CD4-positive, alpha-beta T cell (primary cell): ENCODE measurements at places on chromosomes 4 and X. TPM values are rescaled to one million over a fixed set of nuclear protein-coding genes. Genes with fewer than 3 reads are reported as not detected.
A peak's percentile ranks its signal among the peaks of the same experiment; 100 is the strongest.

DNA sequence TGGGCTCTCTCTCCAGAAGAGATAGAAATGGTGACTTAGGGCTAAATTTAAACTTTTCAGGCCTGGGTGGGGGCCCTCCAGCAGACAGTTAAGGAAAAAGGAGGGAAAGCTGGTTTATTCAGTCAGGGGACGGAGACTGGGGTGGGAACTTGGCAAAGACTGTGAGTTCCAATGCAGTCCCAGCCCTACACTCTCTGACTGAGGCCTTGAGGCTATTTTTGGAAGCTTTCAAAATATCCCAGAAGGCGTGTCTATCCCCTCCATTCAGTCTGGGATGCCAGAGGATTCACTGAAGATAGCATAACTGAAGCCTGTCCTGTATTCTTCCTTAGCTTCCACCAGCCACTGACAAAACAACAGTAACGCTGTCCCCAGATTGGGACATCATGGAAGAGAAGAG lies 32.1 kb upstream of the MSN start:
- H3K4me3 ChIP-seq, result no peak overlapping the region
- H3K36me3 ChIP-seq, result no peaks in the 10 kb centered on the region
- H3K4me1 ChIP-seq, result no peaks in the 10 kb centered on the region
- H3K27me3 ChIP-seq, result no peaks in the 10 kb centered on the region
- H3K27ac ChIP-seq, result no peak overlapping the region
- DNase-seq, result no peak

- no peak overlapping the region for H3K4me3 ChIP-seq
- H3K27me3 ChIP-seq, result peaks cover 14% of the 10 kb centered on the region
- no peak for DNase-seq
Observed at GRCh38 chr4:57195622-57196021, 85.4 kb upstream of the IGFBP7 start.

- H3K4me1 ChIP-seq, result peaks cover 29% of the 10 kb centered on the region
- peak; percentile 66 for DNase-seq
- H3K27me3 ChIP-seq, result no peaks in the 10 kb centered on the region
- H3K4me3 ChIP-seq, result peak overlapping the region; percentile 65
Observed at GRCh38 chrX:275967-276580, 5.1 kb upstream of the PLCXD1 start.

GRCh38 chrX:103877571-103877970 lies 45.5 kb upstream of the RAB9B start:
- H3K27ac ChIP-seq, result no peak overlapping the region
- no peaks in the 10 kb centered on the region for H3K4me1 ChIP-seq
- H3K27me3 ChIP-seq, result no peaks in the 10 kb centered on the region
- H3K4me3 ChIP-seq, result no peak overlapping the region

DNA sequence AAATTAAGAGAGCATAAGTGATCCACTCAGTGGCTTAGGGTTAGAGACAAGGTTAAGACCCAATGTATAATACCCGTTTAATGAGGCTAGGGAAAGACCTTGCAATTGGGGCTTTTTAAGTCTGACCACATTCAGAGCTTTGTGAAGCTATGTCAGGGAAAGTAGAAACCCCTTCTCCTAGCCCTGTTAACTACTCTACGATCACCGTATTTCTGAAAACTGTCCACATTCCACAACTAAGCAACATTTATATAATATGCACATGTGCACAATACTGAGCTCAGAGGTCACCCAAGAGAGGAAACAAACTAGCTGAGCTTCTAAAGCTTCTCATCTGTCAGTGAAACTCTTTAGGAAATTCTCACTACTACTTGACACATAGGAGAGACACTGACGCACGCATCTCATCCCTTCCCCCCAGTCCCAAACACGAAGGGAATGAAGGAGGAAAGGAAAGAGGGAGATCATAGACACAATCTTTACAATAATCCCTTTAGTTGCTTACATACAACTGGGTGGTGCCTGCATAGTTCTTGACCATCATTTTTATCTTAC lies 56.2 kb downstream of the METTL14 start:
- no peak overlapping the region for H3K27ac ChIP-seq
- peaks cover 64% of the 10 kb centered on the region for H3K36me3 ChIP-seq
- no peak for DNase-seq
- no peaks in the 10 kb centered on the region for H3K27me3 ChIP-seq
- no peaks in the 10 kb centered on the region for H3K4me1 ChIP-seq
- no peak overlapping the region for H3K4me3 ChIP-seq

- no peaks in the 10 kb centered on the region for H3K27me3 ChIP-seq
- DNase-seq, result no peak
- no peak overlapping the region for H3K27ac ChIP-seq
- H3K4me1 ChIP-seq, result no peaks in the 10 kb centered on the region
- H3K4me3 ChIP-seq, result no peak overlapping the region
Observed at GRCh38 chr4:59500103-59500502, 1700.0 kb upstream of the ADGRL3 start.

DNA sequence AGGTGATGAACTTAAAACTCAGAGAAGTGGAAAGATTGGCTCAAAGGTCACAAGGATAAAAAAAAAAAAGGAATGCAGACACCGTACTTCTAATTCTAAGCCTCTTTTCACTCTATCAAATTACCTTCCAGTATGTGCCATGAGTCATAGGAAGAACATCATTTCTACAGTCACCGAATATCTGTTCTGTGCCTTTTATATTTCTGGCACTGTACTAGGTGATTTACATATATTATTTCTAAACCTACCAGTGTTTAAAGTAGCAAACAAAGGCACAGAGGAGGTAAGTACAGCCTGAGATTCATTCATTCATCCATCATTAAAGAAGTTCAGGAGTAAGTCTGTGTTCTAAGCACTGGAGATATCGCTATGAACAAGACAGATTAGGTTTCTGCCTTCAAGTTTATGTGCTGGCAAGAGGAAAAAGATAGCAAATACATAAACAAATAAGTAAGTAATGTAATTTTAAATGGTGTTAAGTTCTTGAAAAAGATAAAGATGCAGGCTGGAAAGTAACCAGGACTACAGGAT lies 65.3 kb downstream of the PALLD start:
- H3K27me3 ChIP-seq, result no peaks in the 10 kb centered on the region
- no peak overlapping the region for H3K4me3 ChIP-seq
- DNase-seq, result no peak
- no peak overlapping the region for H3K27ac ChIP-seq
- H3K4me1 ChIP-seq, result no peaks in the 10 kb centered on the region
- H3K36me3 ChIP-seq, result no peaks in the 10 kb centered on the region

- H3K4me3 ChIP-seq, result no peak overlapping the region
- no peaks in the 10 kb centered on the region for H3K27me3 ChIP-seq
- H3K4me1 ChIP-seq, result no peaks in the 10 kb centered on the region
Observed at GRCh38 chr4:84573385-84574068, 9.4 kb upstream of the CDS1 start.

DNA sequence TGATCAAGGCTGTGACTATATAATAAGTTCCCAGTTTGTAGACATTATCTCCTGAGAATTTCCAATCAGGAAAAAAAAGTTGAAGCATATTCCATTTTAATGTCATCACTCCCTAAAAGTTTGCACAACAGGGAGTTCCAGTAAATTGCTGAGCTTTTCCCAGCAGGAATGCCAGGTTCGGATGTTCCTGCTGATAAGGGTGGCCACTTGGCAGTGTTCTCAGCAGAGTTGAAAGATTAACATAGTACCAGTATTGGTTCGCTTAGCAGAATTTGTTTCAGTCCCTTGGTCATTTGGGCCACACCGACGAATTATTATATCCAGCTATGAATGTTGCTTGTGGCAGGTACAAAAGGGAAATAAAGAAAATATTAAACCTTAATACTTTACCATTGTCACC lies 5.2 kb upstream of the CXCL2 start:
- no peaks in the 10 kb centered on the region for H3K36me3 ChIP-seq
- no peak for DNase-seq
- H3K27me3 ChIP-seq, result peaks cover 10% of the 10 kb centered on the region
- no peak overlapping the region for H3K4me3 ChIP-seq
- H3K27ac ChIP-seq, result no peak overlapping the region

GRCh38 chrX:119757979-119758730 lies at the start of gene SOWAHD:
SOWAHD (plus strand) TSS chrX:119758588; CDS start chrX:119758668, 80 bp downstream.
- H3K4me1 ChIP-seq, result peaks cover 66% of the 10 kb centered on the region
- H3K4me3 ChIP-seq, result peak within 1 kb of the TSS; percentile 60
- H3K36me3 ChIP-seq, result no peaks in the 10 kb centered on the region

DNA sequence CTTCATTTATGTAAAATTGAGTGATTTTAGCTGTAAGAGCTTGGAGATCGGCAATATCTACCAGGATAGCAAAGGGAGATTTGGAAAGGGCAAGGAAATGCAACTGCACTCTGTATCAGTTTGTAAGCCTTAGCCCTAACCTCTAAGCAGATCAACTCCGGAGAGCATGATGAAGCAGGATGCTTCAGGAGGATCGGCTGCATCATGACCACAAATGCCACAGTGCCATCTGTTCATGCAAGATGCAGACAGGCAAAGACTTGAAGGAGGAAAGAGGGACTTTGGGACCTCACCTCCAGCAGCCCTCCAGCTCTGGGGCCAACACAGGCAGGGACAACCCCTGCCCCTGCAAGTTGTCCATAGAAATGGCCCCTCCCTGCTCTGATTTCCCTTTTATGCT lies 377.6 kb upstream of the GATB start:
- H3K36me3 ChIP-seq, result no peaks in the 10 kb centered on the region
- H3K4me1 ChIP-seq, result peaks cover 12% of the 10 kb centered on the region
- no peak overlapping the region for H3K4me3 ChIP-seq
- DNase-seq, result no peak

GRCh38 chr4:110344165-110344564 lies 131.8 kb upstream of the ENPEP start:
- DNase-seq, result no peak
- H3K27me3 ChIP-seq, result no peaks in the 10 kb centered on the region
- H3K36me3 ChIP-seq, result no peaks in the 10 kb centered on the region
- H3K4me1 ChIP-seq, result no peaks in the 10 kb centered on the region

DNA sequence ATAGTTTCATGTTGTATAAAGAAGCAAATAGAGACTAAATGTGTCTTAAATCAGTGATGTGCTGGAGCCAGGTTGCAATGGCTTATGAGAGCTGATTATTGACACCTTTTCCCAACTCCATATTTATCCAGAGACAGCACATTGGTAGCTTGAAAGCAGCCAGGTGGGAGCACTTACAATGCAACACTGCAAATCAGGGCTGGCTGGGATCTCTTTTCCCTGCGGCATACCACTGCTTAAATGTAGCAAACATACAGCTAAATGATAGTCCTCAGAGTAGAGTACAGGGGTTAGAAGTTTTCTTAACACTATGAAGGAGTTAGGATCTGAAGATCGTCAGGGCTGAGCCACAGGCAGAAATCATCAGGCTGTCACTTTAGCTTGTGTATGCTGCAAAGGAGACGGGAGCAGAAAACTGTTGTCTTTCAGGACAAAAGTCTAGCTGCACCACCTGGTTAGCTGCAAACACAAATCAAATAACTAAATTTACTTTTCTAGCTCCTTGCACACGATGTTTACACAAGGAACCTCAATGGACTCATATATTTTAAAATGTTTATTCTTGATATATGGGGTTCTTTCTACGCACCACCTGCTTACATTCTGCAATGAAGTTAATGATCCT lies 527.3 kb downstream of the TLL1 start:
- no peaks in the 10 kb centered on the region for H3K27me3 ChIP-seq
- H3K36me3 ChIP-seq, result no peaks in the 10 kb centered on the region
- H3K4me3 ChIP-seq, result no peak overlapping the region

- H3K4me1 ChIP-seq, result peaks cover 40% of the 10 kb centered on the region
- DNase-seq, result peak; percentile 68
- no peaks in the 10 kb centered on the region for H3K36me3 ChIP-seq
- H3K27ac ChIP-seq, result no peak overlapping the region
Observed at GRCh38 chrX:39859991-39860861, 237.5 kb downstream of the BCOR start.

- H3K36me3 ChIP-seq, result no peaks in the 10 kb centered on the region
- no peak for DNase-seq
- no peaks in the 10 kb centered on the region for H3K4me1 ChIP-seq
Observed at GRCh38 chr4:53656421-53656981, 65.2 kb upstream of the LNX1 start.

DNA sequence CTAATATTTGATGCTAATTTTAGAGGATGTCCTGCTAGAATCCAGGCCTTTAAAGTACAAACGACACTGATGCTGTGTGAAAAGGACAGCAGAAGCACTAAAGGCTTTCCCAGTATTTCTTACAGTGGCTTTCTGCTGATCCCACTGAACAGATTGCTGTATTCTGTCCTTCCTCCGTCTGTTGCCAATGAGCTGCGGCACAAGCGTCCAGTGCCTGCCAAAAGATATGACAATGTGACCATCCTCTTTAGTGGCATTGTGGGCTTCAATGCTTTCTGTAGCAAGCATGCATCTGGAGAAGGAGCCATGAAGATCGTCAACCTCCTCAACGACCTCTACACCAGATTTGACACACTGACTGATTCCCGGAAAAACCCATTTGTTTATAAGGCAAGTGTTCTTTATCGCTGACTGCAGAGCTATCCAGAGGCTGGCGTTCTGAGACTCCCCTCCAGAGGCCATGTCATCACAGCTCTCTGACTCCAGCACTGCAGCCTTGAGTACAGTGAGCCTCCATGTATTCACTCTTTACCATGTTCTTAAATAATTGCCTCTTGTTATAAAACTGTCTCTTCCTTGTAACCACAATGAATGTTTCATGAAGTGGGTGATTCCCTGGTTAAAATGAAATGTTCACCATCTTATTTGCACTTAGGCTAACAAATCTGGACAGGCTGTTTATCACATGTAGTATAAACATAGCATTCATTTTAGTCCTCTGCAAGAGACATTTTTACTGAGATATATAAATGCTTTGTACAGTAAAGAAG lies 43.6 kb downstream of the GUCY1B1 start:
- no peaks in the 10 kb centered on the region for H3K4me1 ChIP-seq
- no peak overlapping the region for H3K4me3 ChIP-seq

GRCh38 chr4:6470502-6471306 lies 1.7 kb downstream of the PPP2R2C start:
- H3K27ac ChIP-seq, result no peak overlapping the region
- no peak overlapping the region for H3K4me3 ChIP-seq
- H3K27me3 ChIP-seq, result peaks cover 34% of the 10 kb centered on the region
- H3K4me1 ChIP-seq, result peaks cover 8% of the 10 kb centered on the region

DNA sequence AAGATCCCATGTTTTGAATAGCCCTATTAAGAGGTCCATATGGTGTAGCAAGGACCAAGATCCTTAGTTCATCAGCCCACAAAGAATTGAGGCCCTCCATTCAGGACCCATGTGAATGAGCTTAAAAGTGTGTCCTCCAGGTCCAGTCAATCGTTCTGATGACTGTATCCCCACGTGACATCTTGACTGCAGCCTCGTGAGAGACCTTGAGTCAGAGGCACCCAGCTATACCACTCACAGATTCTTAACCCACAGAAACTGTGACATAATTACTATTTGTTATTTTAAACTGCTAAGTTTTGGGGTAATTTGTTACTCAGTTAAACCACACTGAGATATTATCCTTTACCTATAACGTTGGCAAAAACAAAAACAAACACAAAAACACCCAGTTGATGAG lies 62.4 kb downstream of the ZNF182 start:
- no peak overlapping the region for H3K4me3 ChIP-seq
- H3K27me3 ChIP-seq, result no peaks in the 10 kb centered on the region
- no peak for DNase-seq
- no peaks in the 10 kb centered on the region for H3K36me3 ChIP-seq
- H3K4me1 ChIP-seq, result no peaks in the 10 kb centered on the region

GRCh38 chr4:109216085-109216696 lies 86.3 kb downstream of the COL25A1 start:
- H3K27ac ChIP-seq, result no peak overlapping the region
- no peak for DNase-seq
- no peaks in the 10 kb centered on the region for H3K4me1 ChIP-seq
- H3K27me3 ChIP-seq, result peaks cover 7% of the 10 kb centered on the region
- H3K36me3 ChIP-seq, result no peaks in the 10 kb centered on the region

SCML1 gene
- 60.3 TPM for total RNA-seq

GAGE12G gene
- not detected for total RNA-seq

FAT4 gene
- total RNA-seq, result not detected

ARAP2 gene
- total RNA-seq, result 54.3 TPM
